ENCODE measurements at places on chromosomes 4 and X.
A peak's percentile ranks its signal among the peaks of the same experiment; 100 is the strongest.

GRCh38 chr4:4541661-4542570 lies at the start of gene STX18:
Gene STX18 (minus strand): TSS chr4:4542048. CDS start chr4:4541964, 84 bp downstream.
- DNase-seq = peak; percentile 81

DNA sequence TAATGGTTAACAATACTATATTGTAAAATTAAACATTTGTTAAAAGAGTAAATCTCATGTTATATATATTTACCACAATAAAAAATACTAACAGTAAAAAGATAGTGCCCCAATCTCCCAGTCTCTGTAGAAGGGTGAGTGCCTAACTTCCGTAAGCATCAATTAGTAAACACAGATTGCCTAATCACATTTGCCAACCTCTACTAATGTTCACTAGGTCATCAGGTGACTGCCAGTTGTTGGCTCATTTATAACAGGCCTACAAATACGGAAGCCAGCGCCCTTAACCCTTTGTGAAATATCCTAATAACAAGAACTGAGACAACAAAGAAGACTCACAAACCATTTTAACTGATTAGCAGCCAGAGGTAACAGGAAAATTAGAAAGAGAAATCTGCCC lies 345.1 kb downstream of the INPP4B start:
- no peak for DNase-seq

- DNase-seq = no peak
Observed at GRCh38 chr4:108601532-108601931, 18.8 kb upstream of the RPL34 start.

GRCh38 chrX:130039847-130040246 lies 57.4 kb downstream of the BCORL1 start:
- no peak for DNase-seq

DNA sequence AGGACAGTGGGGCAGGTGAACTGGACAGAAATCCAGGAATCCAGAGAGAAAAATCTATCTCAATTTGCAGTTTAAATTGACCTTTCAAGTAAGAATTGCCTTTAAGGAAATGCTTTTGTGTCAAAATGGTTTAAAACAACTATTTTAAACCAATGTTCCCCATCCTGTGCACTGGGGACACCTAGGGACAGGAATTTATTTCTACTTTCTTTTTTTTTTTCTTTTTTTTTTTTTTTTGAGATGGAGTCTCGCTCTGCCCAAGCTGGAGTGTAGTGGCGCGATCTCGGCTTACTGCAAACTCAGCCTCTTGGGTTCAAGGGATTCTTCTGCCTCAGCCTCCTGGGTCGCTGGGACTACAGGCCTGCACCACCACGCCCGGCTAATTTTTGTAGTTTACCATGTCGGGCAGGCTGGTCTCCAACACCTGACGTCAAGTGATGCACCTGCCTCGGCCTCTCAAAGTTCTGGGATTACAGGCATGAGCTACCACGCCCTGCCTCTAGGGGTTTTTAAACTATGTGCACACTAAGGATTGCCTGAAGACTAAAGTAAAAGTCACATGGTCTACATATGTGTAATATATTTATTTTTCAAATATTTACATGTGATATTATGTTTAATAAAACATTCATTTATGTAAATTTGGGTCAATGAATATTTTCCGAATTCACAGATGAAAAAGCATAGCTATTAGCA lies 1213.4 kb downstream of the STIM2 start:
- DNase-seq = no peak

DNA sequence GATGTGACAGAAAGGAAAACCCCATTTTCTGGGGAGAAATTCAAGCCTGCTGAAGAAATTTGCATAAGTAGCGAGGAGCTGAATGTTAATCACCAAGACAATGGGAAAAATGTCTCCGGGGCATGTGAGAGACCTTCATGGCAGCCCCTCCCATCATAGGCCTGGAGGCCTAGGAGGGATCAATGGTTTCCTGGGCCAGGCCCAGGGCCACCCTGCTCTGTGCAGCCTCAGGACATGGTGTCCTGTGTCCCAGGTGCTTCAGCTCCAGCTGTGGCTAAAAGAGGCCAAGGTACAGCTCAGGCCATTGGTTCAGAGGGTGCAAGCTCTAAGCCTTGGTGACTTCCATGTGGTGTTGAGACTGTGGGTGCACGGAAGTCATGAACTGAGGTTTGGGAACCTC lies 31.2 kb downstream of the ETDB start:
- DNase-seq = no peak

- DNase-seq = no peak
Observed at GRCh38 chrX:130756233-130756632, 146.8 kb downstream of the ENOX2 start.

DNA sequence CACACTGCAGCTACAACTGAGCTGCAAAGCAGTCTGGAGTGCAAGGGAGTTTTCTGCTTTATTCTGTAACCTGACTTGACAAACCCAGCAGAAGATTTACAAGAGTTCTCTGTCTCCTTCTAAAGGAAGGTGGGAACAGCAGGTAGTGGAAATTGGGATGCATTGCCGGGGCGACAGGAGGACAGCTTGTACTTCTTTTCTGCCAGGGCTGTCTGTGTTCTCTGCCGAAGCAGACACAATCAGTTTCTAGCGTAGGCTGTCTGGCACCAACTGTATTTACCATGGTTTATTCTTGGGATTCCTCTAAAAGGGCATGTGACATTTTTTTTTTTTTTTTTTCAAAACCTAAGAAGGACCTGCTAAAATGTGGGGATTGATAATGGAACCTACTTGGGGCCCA lies 190.8 kb upstream of the GK2 start:
- DNase-seq = no peak

DNA sequence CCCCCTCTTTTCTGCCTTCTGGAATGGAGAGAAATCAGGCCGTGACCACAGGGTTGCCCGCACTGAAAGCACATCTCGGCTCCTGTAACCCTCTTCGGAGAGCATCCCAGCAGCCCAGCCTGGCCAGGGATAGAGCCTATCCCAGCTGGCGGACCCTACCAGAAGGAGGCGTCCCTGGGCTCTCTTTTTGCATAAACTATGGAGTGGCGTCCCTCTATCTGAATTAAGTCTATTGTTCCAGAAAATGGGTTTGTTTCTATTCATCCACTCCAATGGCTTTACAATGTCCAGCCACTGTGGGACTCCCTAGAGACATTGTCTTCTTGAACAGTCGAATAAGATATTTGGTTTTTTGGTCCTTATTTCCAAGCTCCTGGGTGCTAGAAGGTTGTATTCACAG lies 689 bp upstream of the NHSL2 start:
- no peak for DNase-seq

DNA sequence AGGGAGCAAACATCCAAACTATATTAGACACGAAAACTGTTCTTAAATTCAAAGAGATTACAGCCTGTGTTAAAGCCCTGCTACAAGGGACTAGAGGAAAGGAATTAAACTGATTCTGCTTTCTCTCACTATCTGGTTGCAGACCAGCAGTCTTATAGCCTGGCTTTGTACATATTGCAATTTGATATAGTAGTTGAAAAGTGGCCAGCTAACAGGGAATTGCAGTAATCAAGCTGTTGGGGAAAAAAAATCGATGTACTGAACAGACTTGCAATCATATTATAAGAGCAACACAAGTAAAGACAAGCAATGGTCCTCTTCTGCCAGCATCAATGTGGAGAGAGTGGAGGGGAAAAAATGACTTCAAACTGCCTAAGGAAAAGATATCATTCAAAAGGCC lies 364.4 kb upstream of the EPHA5 start:
- no peak for DNase-seq

GRCh38 chr4:188198982-188199792 lies 59.9 kb downstream of the TRIML1 start:
- no peak for DNase-seq

- DNase-seq = no peak
Observed at GRCh38 chrX:131783555-131784308, 239.4 kb upstream of the STK26 start.

DNA sequence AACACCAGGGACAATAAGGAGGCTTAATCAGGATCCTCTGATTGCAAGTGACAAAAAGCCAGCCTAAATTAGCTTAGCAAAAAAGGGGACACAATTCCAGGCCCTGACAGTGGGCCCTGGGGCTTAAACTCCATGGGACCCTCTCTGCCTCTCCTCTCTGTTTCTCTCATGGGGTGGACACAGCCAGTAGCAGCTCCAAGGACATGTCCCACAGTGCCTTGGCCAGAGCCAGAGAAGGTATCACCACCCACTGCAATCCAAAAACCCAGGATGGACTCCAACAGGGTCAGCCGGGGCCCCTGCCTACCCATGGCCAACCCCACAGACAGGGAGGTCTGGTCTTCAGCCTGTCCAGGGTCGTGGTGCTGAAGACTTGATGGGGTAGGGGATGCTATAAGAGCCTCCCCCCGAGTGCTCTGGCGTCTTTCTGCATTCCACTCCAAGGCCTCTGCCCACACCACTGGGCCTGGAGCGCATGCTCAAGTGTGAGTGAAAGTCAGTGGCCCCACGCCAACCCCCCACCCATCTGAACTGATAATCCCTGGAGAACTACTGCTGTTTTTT lies 19.7 kb upstream of the PPP2R2C start:
- no peak for DNase-seq

GRCh38 chr4:115851918-115852766 lies 738.7 kb upstream of the NDST4 start:
- no peak for DNase-seq

DNA sequence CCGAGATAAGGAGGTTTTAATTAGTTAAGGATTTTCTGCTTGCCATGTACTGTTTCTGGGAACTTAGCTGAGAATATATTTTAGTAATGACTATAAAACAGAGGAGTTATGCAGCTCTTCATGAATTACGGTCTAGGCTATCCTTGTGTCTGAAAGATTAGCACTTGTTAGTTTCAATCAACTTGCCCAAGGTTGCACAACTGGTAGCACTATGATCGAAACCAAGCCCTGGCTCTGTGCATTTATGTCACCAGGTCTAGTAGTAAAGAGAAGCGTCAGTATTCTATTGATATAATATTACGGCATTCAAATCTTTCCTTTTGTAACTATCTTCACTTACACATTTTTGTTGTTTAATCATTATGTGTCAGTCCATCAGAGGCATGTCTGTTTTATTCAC lies 176.0 kb downstream of the TLL1 start:
- no peak for DNase-seq

GRCh38 chr4:176439611-176440010 lies 119.8 kb downstream of the SPCS3 start:
- no peak for DNase-seq

GRCh38 chr4:7354927-7355326 lies 79.8 kb downstream of the PSAPL1 start:
- DNase-seq = no peak

DNA sequence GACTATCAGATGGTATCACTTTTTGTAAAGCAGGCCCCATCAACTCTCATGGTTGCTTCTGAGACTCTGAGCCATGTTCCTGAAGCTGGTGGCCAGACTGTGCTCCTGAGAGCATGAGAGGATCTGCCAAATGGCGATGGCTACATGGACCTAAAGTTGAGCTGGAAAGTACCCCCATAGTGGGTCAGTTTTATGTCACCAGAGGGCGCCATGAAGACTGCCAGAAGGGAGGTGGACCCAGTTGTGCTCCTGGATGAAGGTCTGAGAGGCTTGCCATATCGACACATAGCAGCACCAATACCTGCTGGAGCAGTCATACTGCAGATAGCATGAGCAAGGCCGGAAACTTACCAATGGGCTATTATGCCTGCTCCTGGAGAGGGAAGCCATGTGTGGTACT lies 105.7 kb downstream of the SLITRK2 start:
- no peak for DNase-seq

- no peak for DNase-seq
Observed at GRCh38 chrX:152813206-152813605, 17.4 kb downstream of the CETN2 start.

DNA sequence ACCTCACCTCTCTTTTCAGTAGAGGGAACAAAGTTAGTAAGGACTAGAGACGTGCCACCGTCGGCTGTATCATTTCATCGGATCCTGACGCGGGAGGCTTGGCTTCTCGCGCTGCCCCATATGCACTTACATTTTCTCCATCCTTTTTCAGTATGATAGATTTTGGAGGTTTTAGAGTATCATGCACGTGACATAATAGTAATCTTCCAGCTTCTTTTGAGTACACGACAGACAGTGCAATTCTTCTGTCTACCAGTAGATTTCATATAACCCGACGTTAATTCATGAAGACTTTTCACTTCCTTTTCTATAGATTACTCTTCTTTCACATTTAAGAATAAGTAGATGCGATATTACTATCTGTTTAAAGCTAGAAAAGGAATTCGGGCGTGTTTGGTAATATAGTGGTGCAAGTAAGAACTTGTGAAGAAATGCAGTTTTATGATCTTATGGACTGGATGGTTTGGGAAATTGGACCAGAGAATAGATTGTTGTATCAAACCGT lies 1.0 kb downstream of the CDS1 start:
- no peak for DNase-seq

DNA sequence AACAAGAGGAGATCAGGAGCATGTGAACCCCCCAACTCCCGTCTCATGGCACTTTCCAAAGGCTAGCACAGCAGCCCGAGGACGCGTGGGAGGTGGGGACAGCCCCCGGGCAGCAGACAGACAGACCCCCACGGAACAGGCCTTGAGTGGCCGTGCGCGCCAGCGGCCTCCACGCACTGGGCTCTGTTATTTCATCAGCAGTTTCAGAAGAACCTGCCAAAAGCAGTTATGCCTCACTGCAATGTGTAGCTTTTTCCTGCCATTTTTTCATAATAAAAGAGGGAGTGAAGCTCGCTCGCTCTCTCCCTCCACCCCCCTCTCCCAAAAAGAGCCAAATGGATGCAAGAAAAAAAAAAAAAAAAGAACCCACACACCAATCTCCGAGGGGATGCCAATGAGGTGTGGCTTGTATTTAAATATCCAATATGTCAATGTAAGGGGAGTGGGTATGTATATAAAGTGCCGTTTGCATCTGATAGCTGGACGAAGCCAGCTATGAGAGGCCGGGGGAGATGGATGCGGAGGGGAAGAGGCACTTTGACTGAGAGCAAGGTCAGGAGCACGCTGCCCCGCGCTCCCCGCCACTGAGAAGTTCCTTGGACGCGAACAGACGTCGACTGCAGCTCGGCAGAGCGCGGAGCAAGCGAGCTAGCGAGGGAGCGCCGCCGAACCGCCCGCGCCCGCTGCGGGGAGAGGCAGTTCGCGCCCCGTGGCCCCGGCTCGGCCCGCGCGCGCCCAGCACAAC lies at the start of gene FGF16:
Gene FGF16, plus strand, starts transcription at position 482 of the 745 bp plus-strand sequence. CDS start 286 bp downstream, outside the sequence.
- no peak for DNase-seq

GRCh38 chr4:125397226-125397625 lies 82.5 kb downstream of the FAT4 start:
- DNase-seq = no peak

DNA sequence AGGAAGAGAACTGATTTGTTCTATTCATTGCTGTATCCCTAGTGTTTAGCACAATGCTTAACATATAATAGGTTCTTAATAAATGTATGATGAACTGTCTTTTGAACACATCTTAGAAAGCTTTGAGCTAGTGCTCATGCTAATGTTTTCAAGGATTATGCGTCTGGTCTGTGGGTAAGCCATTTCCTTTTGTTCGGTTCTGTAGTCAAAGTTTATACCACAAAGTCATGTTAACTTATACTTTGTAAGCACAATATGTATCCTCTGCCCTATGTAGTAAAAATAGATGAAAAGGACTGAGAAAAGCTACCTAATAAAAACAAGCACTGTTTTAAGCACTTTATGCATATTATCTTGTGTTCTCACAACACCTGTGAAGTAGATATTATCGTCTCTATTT lies 301.9 kb downstream of the GLUD2 start:
- no peak for DNase-seq
